ENCODE measurements at places on chromosomes 2 and 18.

DNA sequence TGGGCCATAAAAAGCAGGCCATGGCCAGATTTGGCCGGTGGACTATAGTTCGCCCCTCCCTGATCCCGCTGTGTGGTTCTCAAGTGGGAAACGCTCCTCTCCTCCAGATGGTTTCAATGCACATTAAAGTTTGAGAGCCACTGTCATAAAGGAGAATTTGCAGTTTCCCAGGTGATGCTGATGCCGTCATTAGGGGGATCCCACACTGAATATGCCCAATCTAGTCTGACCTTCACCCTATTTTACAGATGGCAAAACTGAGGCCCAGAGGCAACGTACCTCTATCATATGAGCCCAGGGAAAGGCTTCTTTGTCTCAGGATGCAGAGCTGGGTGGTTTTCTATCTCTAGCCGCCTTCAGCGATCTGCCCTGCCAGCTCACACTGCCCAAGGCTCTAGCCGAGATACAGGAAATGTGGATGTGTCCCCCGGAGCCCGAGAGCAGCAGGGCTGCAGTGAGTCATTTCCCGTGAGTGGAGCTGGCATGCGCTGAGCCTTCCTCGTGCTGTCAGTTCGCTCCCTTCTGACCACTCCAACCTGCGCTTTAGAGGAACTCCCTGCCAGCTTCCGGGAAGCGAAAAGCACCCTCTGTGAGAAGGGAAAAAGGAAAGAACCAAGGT lies 116.2 kb downstream of the SMAD7 start:
- peak; percentile 83 for DNase-seq

GRCh38 chr18:78794071-78794430 lies 185.6 kb upstream of the SALL3 start:
- no peak for DNase-seq

DNA sequence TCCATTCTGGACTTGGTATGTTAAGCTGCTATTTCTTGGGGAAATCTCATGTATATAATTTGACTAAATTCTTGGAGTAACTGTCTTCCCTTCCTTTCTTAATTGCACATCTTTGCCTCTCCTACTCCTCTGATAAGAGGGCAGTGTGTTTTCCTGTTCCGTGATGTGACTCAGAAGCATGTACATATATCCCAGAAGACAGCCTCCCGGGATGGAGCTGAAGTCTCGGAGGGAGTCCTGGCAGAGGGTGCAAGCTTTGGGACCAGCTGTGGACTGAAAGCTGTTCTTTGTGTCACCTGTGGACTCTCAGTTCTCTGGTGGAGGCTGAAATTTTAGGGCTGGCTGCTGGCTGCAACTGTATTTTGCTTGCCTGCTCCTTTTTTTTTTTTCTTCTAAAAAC lies 54.7 kb upstream of the MGAT5 start:
- DNase-seq = no peak

- DNase-seq = no peak
Measured at GRCh38 chr2:144403933-144404332, 116.0 kb downstream of the ZEB2 start.

GRCh38 chr2:217660423-217660822 lies 342.4 kb downstream of the TNS1 start:
- no peak for DNase-seq

DNA sequence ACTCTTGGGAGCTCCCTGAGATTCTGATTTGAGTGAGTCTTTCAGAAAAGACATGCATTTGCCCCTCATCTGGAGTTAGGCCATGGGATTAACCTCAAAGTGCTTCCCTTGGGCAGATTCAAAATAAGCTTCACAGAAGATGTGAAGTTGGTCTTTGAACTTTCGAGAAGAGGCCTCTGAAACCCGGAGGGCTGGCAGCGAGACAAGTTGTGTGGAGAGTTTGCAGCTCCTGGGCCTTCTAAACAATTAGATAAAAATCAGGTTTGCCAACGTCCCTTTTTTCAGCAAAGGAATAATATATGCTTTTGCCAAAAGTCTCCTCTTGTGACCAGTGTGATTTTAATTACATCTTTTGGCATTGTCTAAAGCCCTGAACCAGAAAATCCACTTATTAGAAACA lies 489.7 kb downstream of the SOX11 start:
- DNase-seq = no peak

DNA sequence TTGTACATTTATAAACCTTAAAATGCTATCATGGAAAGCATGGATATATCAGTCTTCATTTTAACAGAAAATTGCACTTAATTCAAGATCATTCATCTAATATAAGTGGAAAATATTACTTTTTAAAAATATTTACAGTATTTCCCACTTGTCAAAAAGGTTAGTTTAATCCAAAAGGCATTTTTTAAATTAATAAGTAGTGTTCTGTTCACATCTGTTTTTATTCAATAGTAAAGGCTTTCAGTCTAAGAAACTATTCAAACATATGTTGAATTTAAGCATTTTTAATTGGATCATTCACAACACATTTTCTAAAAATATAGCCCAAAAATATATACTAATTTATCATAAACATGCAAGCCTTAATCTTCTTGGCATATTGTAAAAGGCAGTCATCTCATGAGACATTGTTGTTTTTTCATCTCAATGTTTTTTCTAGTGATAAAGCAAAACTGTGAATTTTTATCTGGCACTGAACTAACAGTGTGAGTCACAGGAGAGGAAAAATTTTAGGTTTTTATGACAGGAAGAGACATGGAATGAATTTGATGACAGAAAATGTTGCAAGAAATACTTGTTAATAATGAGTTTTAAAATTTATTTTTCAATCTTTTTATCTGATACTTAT lies 1642.5 kb upstream of the TMEFF2 start:
- DNase-seq = no peak

- no peak for DNase-seq
Measured at GRCh38 chr2:211766689-211767088, 771.9 kb downstream of the ERBB4 start.

All from activated naive CD4-positive, alpha-beta T cell treated with anti-CD3 and anti-CD28 coated beads, Interleukin-2, amount 10 ng/mL, durations not matched to agents 7 days and 5 days (primary cell).